ENCODE measurements at places on chromosomes 11 and 22.

- no peak for DNase-seq
Observed at GRCh38 chr11:2187280-2187707, 15.7 kb upstream of the TH start.

DNA sequence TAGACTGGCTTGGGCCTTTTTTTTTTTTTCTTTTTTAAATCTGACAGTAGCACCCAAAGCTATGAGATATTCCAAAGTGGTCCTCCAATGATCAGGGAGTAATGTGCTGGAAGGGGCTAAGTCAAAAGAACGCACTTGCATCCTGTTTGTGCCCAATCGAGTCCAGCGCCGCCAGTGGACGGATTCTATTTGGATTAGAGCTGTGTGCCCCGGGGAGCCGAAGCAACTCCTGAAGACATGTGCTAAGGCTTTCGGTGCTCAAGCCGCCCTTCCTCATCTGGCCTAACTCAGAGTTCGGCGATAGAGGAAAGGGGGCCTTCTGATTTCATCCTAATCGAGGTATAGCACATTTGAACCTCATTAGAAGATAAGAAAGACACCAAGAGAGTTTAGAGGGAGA, 147.8 kb upstream of the NECTIN1 start:
- DNase-seq = no peak

DNA sequence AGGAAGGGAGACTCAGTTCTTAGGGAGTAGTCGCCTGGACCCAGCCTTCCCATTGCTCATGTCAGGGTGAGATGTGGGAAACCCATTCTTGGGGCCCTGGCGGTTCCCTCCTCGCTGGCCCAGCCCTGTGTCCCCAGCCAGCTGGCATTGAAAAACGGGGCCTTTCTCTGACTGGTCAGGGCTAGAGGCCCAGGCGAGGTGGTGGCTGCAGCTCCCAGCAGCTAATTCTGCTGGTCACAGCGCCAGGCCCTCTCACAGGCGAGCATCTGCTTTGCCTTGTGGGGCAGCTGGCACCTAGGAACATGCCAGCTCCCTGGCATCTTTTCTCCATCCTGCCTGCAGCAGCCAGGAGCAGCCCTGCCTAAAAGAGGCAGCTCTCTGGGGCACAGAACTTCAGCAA, 20.1 kb downstream of the TSPAN18 start:
- no peak for DNase-seq

DNA sequence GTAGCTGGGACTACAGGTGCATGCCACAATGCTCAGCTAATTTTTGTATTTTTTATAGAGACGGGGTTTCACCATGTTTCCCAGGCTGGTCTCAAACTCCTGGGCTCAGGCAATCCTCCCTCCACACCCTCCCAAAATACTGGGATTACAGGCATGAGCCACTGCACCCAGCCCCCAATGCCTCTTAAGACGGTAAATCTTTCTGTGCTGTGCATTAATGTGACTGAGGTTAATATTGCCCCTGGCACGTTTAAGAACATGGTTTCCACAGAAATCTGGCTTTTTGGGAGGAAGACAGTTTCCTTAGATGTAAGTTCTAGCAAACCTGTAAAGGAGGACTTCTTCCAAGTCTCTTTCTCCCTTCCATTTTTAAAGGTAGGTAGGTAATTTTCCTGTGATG, 6.1 kb upstream of the HORMAD2 start:
- no peak for DNase-seq

DNA sequence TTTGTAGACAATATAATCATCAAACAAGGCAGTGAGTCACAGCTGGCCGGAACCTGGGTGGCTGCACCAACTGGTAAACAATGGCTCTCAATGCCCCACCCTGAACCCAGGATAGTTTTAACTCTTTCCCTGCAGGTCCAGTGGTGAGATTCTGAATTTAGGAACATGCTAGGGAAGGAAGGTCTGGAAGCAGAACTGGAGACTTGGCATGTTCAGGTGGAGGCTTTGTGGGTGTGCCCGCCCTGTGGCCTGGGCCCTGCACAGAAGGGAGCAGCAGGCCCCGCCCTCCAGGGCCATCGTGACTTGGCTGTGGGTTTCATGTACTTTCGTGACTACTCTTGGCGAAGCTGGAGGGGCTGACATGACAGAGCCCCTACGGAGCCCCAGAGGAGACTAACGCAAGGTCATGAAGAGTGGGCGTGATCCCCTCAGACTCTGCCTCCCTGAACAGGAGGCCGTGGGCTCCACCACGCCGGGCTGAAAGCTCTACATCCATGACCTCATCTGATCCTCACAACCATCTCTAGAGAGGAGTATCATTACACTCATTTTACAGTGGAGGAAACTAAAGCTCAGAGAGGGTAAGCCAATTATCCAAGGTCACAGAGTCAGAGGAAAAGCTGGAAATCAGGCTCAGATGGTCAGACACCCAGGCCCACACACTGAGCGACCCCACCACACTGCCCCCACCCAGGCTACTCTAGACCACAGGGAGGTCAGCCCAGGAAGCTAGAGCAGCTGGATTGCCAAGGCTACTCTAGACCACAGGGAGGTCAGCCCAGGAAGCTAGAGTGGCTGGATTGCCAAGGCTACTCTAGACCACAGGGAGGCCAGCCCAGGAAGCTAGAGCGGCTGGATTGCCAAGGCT, 27.3 kb downstream of the MAFF start:
- no peak for DNase-seq

DNA sequence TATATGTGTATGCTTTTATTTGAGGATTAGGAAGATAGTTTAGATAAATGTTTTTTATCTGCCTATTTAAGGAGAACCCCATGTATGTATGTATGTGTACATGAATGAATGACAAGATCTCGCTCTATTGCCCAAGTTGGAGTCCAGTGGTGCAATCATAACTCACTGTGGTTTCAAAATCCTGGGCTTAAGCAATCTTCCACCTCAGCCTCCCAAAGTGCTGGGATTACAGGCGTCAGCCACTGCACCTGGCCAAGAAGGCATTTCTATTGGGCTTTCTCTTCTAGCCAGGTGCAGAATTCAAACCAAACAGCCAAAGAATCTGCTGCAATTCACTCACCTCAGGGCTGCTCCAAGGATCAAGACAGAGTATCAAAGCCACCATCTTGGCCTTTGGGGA, 25.5 kb upstream of the DGKZ start:
- no peak for DNase-seq

DNA sequence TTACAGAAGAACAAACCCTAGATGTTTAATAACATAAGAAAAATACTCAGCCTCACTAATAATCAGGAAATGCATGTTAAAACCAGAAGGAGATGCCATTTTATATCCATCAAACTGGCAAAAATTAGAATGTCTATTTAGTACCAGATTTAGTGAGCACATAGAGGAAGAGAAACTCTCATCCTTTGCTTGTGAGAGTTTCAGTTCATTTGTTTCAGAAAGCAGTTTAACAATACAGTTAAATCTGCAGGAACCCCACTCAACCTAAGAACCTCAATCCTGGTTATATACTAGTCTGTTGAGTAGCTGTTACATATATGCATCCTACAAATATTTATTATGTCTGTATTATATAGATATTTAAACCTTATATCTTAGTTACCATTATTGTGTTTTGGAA, 172.6 kb downstream of the WNT11 start:
- no peak for DNase-seq

DNA sequence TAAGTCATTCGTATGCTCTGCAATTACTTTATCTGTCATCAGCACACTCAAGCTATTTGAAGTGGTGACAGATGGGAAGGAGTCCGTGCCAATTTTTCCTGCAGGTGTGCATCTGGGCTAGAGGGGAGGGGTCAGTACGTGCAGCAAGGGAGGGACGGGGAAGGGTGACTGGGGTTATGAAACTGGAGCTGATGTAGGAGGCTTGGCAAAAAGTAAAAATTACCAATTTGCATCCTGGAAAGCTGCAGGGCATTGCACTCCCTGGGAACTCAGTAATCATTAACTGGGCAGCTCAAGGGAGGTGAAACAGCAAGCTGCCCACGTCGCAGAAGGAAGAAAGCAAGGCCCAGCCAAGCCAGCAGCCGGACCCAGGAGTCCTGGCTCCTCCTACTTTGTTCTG, 87.1 kb upstream of the TMEM45B start:
- DNase-seq = no peak

DNA sequence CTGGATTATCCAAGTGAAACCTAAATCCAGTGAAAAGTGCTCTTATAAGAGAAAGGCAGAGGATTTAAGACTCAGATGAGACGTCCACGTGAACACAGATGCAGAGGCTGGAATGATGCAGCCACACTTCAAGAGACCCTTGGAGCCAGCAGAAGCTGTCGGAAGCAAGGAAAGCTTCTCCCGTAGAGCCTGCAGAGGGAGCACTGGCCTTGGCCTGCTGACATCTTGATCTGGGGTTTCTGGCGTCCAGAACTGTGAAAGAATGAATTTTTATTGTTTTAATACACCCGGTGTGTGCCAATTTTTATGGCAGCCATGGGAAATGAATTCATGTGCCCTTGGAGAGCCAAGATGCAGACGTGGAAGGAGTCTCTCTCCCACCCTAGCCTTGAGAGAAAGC, 407.0 kb upstream of the B3GAT1 start:
- DNase-seq = no peak

DNA sequence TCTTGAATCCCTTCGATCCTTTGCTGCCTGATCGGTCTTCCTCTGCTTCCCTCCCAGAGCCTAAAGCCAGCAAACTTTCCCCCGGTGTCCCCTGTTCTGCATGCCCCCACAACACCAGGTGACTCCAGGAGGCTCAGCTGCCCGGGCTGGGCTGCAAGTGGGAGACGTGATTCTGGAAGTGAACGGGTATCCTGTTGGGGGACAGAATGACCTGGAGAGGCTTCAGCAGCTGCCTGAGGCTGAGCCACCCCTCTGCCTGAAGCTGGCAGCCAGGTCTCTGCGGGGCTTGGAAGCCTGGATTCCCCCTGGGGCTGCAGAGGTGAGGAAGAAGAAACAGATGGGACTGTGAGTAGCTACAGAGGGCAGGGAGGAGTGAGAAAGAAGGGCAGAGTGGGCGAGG, 3.6 kb downstream of the NHERF4 start:
- no peak for DNase-seq

- no peak for DNase-seq
Observed at GRCh38 chr11:128527046-128527445, 60.3 kb downstream of the ETS1 start.

- no peak for DNase-seq
Observed at GRCh38 chr11:87063982-87064381, 26.2 kb downstream of the TMEM135 start.

- DNase-seq = no peak
Observed at GRCh38 chr11:72293910-72294615, 50.1 kb upstream of the PHOX2A start.

DNA sequence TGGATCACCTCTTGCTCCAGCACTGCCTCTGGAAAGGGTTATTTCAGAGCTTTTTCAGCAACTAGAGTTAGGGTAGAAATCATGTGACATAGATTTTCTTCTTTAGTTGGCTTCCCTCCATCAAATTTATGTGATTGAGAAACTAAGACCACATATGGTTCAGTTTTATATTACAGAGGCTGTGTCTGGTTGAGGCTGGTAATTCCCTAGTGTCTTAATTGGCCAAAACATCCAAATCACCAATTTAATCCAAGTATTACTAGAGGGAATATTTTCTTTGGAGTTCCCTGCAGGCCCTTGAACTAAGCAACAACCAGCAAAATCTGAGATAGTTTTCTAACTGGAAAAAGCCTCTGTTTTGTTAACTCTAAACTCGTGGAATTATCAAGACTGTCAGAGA, 136.3 kb downstream of the ARHGAP42 start:
- DNase-seq = no peak

DNA sequence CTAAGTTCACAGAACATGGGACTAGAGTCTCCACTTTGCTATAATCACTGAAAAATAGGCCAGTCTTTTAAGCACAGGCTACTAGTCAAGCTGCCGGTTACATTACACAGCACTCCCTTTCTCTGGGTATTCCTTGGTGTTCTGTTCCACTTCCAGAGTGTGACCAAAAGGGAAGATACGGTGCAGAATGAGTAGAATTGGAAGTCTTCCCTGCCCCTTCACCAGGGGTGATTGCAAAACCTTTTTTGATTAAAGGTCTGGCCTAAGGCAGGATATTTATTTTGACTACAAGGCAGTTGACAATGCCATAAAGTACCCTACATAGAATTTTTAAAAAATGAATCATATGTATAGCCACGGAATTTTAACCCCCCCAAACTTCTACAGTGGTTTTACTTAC, 59.6 kb upstream of the ADORA2A start:
- no peak for DNase-seq

DNA sequence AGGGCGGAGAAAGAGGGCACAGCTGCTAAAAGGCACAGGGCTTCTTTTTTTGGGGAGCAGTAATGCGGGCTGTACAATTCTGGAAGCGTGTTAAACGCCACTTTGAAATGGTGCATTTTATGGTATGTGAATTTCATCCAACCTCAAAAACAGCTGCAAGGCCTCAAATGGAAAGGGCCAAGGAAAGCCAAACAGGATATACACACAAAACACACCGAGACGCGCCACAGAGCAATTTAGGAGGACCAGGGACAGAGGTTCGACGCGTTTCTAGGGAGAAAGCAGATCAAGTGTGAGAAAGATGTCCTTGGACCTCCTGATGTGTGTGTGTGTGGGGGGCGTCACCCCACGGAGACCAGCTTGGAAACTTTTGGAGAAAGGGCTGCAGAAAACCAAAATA, 31.1 kb downstream of the TSPAN4 start:
- DNase-seq = no peak
